Epithelial cell of proximal tubule (primary cell): ENCODE measurements at places on chromosomes 6 and 20. TPM values are rescaled to one million over a fixed set of nuclear protein-coding genes. Genes with fewer than 3 reads are reported as not detected.

DNA sequence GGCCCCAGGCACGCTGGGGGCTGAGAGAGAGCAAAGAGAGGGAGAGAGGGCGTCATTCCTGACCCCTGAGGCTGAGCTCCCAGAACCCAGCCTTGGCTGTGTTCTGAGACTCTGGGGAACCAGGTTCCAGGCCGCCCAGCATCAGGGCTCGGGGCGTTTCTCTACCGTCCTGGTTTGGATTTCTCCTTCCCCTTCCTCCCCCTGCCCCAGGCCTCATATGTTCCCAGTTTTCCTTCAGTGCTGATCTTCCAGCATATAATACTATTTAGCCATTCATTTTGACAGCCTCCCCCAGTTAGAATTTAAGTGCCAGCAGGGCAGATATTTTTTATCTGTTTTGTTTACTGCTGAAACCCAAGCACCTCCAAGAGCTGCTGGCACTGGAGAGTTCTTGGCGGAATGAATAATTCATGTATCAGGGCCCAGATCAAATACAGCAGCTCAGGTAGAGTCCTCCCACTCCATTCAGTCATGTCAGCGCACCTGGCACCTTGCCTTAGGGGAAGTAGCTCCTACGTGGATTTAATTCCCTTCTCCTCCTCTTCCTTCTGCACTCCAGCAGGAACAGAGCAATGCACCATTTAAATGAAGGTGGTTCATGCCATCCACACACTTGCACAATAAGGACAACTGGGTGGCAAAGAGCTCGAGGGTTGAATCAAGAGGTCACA is 23.4 kb upstream of the FRMD1 start:
- no peak for DNase-seq

The RBPJL gene
- not detected in 2 replicates for total RNA-seq

The ZSCAN23 gene
- total RNA-seq: 0.87 and 2.6 TPM in 2 replicates

The ADAM33 gene
- total RNA-seq: not detected in 2 replicates

The PHACTR3 gene
- 0.06 and 0.51 TPM in 2 replicates for total RNA-seq

The CLDN20 gene
- not detected in 2 replicates for total RNA-seq

DNA sequence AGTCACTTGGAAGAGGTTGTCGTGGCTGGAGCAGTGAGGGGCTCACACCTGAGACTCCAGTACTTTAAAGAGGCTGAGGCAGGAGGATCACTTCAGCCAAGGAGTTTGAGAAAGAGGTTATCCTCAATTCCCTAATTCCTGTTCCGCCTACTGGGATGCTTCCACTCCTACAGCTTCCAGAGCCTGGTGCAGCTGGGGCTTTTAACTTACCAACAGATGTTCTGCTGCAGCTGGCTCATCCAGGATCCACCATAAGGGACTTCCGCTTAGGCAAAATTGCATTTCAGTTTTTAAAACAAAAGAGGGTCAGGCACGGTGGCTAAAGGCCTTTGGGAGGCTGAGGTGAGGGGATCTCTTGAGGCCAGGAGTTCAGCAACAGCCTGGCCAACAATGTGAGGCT is 59.1 kb upstream of the CDYL start:
- no peak for DNase-seq
